ENCODE measurements at places on chromosomes 16 and 17.

DNA sequence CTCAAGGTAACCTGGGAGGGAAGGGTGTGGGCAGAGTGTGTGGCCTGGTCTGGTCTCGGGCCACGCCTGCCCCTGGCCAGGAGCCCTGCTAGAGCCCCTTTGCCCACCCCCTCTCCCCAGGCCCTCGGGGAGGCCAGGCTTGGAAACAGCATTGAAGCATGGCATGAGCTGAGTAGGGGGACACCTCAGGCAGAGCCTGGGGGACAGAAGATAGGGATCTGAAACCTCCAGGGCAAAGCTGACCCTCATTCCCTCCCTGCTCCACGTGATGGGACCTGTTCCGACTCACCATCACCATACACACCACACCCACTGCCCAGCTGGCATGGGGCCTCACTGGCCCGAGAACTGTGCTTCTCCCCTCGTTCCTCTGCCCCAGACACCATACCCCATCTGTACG, 2.5 kb downstream of the RFNG start:
- no peak for DNase-seq

DNA sequence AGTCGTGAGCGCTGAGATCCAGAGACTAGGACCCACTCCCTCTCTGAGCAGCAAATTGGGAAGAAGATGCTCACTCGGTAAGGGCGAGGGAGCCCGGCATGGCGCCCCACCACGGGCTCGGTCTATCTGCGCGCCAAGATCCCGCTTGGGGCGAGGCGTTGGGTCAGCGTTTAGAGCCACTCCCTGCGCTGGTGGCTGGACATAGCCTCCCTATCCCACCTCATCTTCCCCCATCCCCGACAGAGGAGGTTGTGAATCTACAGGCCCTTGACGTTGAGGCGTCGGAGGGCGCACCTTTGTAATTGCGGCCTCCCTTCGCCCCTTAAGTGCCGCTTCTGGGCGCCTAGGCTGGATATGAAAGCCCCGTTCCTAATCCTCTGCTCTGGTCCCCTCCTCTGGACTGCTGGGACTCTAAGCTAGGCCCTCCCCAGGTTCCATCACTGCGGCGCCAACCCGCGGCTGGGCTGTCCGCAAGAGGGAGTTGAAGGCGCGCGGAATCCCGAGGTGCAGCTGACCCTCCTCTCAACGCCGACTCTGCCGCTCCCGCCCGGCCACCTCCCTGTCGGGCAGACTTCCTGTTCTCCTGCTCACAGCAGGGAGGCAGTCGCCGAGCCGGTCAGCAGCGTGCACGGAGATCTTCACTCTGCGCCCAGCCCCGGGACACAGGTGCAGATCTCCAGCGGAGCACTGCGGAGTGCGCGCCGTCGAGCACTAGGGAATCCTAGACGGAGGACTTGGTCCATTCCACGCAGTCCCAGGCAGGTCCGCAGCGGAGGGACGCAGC, 16.1 kb upstream of the HOXB9 start:
- DNase-seq = no peak

DNA sequence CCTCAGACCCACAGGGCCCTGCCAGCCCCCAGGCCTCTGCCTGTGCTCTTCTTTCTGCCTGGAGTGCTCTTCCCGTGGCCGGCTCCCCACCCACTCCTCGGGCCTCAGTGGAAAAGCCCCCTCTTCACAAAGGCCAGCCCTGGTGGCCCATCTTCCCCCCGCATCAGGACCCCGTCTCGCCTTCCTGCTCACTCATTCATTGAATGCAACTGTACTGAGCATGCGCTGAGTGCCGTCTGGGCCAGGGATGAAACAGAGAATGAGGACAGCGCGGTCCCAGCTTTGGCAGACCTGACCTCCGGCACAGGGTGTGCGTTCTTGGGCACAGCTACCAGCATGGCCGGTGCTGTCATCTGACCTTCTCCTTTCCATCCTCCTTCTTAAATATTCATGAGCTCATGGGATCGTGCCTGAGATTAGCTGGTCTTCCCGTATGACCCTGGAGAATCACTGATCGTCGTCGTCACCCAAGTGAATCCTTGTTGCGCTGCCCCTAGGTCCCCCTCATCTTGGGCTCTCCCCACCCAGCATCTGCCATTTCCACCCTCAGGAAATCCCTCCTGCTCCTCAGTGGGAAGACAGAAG, 16.4 kb upstream of the OSGIN1 start:
- no peak for DNase-seq

DNA sequence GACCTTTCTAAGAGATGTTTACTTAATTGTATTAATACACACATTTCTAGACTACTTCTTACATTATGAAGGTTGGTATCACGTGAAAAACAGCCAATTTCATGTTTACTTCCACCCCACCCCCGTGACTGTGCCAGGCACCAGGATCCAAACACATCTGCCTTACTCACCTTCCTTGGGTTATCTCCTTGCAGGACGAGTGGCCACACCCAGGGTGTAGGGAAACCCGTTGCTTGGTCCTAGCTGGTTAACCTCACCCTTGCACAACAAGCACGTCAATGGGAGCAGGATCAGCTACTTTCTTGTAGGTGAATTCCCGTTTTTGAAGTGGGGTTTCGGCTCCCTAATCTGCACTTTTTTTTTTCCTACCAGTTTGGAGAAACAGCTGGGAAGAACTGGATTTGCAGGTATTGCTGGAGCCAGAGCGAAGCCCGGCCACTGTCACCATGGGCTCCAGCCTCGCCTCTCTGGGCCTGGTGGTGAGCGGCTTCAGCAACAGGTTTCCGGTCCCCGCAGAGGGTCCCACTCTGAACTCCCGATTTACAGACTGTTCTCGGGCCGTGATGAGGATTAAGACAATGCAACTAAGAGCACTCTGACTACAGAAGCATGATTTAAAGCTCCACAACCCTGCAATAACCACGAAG, 2.1 kb upstream of the UBB start:
- no peak for DNase-seq

All from MV-4-11 (cell line).